ENCODE measurements at places on chromosomes 6 and 20.
A peak's percentile ranks its signal among the peaks of the same experiment; 100 is the strongest.

DNA sequence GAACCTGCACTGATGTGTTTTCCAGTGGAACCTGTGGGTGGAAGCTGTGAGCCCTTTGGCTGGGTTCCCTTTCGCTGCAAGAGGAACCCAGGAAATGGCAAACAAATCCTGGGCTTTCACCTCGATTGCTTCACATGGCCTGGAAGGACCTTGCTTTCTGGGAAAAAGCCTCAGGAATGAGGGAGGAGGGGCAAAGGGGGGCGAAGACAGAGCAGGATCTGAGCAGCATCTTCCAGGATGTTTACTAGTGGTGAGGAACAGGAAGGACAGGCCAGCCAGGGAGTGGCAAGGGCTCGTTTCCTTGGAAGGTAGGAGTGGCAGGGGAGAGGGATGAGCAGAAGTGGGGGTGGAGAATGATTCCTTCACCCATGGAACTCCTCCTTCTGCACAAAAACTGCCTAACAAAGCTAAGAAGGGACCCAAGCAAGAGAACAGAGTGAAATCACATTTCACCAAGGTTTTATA is 5.9 kb downstream of the SLC2A10 start:
- DNase-seq, result no peak

DNA sequence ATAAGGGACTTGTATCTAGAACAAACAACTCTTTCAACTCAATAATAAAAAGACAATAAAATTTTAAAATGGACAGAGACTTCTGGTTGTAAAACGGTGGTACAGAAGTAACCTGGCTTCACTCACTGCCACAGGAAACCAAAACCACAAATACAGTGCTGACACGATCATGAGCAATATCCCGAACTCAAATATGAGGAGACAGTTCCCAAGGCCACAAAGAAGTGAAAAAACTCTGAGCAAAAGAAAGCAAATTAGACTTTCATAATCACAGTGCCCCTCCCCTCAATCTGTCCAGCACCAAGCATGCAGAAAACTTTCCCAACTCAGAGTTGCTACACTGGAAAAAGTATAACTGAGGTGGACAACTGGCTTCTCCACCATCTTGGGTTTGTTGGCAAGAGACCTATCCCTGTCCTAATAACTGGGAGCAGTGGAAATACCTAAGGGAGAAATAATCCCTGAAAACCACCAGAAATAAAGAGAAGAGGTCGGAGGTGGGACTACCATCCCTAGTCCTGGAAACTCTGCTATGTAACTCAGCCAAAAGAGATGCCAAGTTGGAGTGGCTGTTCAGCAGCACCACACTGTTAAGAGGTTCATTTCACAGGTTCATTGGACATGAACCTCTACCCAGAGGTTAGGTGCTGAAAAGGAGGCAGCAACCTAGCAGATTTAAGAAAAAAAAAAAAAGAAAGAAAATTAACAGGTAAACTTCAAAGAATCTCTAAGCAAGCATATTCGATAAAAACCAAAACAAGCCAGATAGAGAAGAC is 55.5 kb downstream of the REV3L start:
- DNase-seq, result no peak

DNA sequence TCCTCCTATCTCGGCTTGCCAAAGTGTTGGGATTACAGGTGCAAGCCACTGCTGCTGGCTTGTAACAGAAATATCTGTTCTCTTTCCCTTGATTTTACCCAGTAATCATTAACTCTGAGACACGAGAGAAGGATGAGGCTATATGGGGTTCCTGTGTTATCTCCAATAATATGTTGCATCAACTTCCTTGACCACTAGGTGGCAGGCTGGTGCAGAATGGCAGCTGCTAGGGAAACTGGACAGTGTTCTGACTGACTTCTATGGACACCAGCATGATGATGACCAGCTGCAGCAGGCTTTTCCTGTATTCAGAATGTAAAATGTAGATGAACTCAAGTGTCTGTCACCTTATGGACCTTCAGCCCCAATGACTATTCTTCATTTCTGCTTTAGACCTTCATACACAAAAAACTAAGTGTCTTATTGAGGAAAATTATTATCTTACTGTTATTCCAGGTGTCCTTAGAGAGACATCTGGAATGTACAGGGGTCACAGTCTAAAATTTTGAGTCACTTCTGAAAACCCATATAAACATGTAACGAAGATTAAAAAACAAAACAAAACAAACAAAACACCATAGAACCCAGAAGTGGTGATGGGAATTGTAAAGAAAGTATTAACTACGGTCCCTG is 20.4 kb upstream of the CD109 start:
- DNase-seq, result peak; percentile 91

GRCh38 chr20:60138256-60139220 is 180.3 kb downstream of the CDH26 start:
- DNase-seq, result no peak

- DNase-seq, result no peak
Measured at GRCh38 chr6:168058691-168059551, 20.1 kb downstream of the FRMD1 start.

GRCh38 chr6:139925894-139926641 is 551.6 kb upstream of the CITED2 start:
- no peak for DNase-seq

- no peak for DNase-seq
Measured at GRCh38 chr6:103885446-103885845, 974.3 kb downstream of the HACE1 start.

- no peak for DNase-seq
Measured at GRCh38 chr20:44600758-44601201, 18.4 kb downstream of the PKIG start.

DNA sequence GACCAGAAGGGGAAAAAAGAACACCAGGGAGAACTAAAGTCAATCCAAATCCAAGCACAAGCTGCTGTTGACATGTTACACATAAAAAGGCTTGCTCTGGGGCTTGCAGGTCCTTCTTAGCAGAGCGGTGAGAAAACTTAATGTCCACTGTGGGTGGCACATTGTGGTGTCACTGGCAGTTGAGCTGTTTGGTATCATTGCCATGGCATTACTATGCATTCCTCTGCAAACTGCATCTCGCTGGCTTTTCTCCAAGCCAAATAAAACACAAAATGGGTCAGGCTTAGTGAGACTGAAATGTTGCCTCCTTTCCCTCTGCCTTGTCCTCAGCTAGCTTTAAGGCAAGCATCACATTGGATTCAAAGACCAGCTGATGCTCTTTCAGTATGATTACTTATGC is 40.9 kb downstream of the LY86 start:
- no peak for DNase-seq

DNA sequence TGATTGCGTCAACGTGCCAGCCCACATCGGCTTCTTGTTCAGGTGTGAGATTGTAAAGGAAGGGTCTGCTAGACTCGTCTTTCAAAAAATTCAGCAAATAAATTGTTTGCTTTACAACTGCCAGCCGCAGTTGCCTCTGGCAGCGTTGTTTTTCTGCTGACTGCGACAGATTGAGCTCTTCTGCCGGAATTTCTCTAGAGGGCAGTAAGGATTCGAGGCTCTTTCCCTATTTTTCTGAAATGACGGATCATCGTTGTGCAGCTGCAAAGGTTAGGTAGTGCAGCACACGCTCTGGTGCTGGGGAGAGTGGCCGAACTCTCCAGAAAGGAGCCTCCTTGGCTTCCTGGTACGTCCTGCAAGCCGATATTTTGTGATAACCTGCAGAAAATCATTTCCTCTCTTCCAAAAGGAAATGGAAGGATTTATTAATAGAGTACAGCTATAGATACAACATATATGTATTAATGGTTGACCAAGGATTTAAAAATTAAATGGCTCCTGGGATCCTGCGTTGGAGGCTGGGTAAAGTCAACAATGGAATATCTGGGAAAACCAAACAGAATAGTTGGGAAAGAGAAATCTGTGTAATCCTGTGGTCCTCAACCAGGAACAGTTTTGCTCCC is 121.9 kb upstream of the ZFP64 start:
- DNase-seq, result peak; percentile 13

DNA sequence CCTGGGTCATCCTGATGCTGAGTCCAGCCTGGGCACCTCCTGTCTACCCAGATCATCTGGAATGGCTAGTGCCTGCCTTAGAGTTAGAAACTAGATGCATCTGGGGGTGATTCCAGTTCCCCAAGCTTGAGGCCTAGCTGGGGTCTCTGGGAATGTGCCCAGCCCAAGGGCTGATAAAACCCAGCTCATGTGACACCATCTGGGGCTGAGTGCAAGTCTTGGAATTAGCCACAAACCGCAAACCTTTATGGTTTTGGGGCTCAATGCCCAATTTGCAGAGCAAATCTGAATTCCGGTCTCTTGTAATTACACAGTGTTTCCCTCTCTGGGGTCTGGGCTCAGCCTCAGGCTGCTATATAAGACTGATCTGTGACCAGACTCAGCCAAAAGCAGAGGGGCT is at the start of gene BPIFB4:
Gene BPIFB4 (plus strand): TSS at position 385 of the 400 bp plus-strand sequence. CDS start 1,884 bp downstream, outside the sequence.
- DNase-seq, result no peak

DNA sequence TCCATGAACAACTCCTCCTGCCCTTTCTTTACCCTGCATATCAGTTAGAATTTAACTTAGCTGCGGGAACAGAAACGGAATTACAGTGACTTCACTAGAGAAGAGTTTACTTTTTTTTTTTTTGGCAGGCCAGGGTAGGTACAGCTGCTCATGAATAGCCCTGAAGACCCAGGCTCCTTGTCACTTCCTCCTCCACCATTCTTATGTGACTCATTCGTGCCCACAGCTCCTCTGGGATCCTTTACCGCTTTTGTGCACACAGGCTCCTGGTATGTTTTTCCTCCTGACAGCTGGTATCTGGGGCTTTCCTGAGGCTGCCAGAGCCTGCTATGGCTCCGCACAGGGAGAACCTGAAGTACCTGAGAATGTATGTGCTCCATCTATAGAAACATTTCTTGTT is 3.9 kb upstream of the KCNS1 start:
- DNase-seq, result no peak

GRCh38 chr6:47481806-47482205 is 4.2 kb downstream of the CD2AP start:
- DNase-seq, result no peak

GRCh38 chr20:32896521-32897280 is 38.0 kb downstream of the EFCAB8 start:
- no peak for DNase-seq

DNA sequence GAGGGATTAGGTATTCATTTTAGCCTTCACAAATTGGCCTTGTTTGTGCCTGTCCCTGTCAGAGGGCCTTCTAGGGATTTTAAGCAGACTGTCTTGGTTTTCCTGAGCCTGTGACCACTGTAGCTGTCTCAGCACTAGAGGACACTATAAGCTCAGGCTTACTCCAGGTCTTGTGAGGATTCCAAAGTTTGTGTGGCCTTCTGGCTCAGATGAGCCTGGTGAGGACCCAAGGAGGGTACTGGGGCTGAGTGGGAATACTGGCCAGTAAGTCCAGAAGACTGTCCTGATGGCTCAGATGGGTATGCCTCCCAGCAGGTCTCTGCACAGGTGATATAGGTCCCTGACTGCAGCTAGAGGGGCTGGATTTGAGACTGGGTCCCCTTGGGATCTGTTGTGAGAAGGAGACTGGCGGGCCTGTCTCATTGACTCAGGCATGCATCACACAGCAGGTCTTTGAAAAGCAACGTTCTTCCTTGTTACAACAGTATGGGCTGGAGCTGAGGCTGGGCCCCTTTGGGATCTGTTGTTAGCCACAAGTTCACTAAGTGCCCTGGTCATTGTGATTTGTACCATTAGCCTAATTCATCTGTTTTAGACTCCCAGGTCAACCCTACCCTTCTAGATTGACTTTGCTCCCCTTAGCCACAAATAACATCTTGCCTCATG is 26.3 kb upstream of the TFB1M start:
- no peak for DNase-seq

DNA sequence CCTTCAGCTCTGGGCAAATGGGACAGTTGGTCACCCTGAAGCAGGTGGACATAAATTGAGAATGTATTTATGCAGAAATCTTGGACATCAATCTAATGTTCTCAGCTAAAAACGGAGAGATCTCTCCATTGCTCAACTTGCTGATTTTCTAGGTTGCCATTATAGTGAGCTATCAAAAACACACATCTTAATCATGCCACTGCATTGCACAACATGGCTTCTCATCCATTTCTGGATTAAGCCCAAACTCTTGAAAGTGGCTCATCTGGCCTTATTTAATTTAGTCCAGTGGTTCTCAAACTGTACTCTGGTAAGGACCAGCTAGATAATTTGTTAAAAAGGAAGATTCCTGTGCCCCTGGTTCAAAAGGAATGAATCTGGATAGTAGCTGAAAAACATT is 324.9 kb upstream of the CITED2 start:
- no peak for DNase-seq

GRCh38 chr6:125987026-125987617 is 782 bp downstream of the TRMT11 start:
- no peak for DNase-seq

GRCh38 chr6:89434954-89435353 is 2.0 kb downstream of the ANKRD6 start:
- no peak for DNase-seq

DNA sequence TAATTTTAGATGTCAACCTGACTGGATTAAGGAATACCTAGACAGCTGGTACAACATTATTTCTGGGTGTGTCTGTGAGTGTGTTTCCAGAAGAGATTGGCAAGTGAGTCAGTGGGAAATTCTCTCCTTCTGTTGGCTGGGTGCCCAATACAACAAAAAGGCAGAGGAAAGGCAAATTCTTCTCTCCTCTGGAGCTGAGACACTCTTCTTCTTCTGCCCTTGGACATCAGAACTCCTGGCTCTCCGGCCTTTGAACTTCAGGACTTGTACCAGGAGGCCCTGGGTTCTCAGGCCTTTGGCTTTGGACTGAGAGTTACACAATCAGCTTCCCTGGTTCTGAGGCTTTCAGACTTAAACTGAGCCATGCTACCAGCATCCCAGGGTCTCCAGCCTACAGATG is 7.8 kb upstream of the BTN3A1 start:
- DNase-seq, result no peak

DNA sequence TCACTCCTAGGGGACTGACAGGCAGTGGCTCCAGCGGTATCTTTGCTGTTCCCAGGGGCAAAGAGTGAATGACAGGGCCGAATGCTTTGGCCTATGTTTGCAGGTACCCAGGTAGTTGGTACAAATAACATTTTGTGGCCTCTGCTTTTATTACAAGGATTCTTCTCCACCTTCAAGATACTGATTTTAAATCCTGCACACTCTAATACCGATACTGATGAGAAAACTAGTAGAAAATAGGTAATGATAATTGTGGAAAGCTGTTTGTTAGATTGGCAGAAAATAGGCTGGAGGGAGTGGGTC is 772 bp downstream of the HINT3 start:
- no peak for DNase-seq

GRCh38 chr6:143451531-143451930 is 926 bp downstream of the PEX3 start:
- DNase-seq, result no peak

GRCh38 chr6:68071740-68072139 is 563.3 kb upstream of the ADGRB3 start:
- DNase-seq, result no peak

- DNase-seq, result no peak
Measured at GRCh38 chr20:16178546-16179135, 394.6 kb downstream of the KIF16B start.
